ENCODE measurements at places on chromosomes 1 and 21.

DNA sequence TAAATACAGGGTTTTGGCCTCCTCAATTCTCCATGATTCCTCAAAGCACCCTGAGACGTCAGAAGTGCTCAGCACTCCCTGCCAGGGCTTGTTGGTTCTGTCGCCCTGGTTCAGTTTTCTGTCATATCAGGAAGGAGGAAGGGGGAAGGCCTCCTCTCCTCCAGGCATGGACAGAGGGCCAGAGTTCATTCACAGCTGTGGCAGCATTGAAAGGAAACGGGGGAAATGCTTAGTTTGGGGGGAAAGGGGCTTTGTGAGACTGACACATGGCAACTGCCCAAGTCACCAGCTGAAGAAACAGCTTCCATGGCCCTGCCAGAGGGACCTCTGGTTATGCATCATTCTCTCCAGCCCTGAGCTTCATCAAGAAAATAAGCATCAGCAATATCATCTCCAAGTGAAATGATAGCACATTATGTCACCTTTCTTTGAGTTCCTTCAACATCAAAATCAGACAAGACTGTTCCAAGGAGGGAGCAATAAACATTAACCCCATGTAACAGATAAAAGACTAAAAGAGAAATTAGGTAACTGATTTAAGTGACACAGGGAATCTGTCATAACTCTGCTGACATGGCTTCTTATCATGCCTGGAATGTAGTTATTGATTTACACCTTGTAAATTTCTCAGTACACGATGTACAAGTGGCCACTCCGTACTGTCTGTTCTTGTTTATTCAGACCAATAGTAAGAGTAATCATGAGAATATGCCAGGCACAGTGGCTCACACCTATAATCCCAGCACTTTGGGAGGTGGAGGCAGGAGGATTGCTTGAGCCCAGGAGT, 103.2 kb upstream of the SLC25A33 start:
- DNase-seq = no peak

DNA sequence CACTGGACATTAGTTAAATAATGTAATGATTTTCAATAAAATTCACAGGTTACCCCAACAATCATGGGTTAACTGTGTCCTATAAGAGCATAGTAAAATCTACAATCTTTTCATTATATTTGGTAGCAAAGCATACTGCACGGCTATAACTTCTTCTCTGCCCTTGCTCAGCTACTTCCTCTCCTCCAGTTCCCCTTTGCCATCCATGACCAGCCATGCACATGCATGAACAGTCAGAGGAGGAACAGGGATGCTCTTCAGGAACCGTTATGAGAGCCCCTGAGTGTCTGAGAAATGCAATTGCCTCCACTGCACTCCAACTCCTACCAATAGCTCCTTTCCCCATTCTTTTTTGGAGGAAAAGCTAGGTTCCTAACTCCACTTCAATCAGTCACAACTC, 646.7 kb downstream of the LTN1 start:
- DNase-seq = no peak

DNA sequence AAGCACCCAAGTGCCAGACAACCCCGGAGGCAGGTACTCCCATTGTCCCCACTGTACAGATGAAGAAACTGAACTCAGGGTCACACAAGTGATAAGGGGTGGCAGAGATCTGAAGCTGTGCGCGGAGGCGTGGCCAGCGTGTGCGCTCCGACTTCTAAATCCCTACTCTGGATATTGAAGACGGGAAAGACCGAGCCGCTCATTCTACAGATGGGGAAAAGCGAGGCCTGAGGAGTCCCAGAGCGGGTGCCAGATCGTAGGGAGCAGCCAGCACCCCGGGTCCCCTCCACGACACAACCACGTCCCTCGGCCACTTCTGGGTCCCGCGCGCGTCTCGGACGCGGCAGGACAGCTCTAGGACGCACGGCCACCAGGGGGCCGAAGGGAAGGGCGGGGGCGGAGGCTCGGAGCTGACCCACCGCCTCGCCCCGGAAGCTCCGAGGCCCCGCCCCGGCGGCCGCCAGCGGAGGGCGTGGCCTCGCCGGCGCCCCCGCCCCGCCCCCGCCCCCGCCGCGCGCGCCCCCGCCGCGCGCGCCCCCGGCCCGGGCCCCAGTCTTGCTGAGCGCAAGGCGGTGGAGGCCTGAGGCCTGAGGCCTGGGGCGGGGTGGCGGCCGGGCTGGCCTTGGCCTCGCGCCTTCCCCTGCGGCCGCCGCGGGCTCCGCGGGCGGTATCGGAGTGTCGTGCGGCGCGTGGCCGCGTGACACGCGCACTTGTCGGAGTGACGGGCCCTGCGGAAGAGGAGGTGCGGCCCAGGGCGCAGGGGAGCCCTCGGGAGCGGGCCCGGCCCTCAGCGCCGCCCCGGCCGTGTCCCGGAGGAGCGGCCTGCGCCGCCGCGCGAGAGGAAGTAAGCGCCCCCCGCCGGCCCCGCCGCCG, at the start of gene H6PD:
Gene H6PD, plus strand, starts transcription at position 552 of the 873 bp plus-strand sequence. CDS start 10,161 bp downstream, outside the sequence.
- DNase-seq = peak; percentile 71

GRCh38 chr1:22609291-22609690, 27.1 kb upstream of the C1QA start:
- no peak for DNase-seq

DNA sequence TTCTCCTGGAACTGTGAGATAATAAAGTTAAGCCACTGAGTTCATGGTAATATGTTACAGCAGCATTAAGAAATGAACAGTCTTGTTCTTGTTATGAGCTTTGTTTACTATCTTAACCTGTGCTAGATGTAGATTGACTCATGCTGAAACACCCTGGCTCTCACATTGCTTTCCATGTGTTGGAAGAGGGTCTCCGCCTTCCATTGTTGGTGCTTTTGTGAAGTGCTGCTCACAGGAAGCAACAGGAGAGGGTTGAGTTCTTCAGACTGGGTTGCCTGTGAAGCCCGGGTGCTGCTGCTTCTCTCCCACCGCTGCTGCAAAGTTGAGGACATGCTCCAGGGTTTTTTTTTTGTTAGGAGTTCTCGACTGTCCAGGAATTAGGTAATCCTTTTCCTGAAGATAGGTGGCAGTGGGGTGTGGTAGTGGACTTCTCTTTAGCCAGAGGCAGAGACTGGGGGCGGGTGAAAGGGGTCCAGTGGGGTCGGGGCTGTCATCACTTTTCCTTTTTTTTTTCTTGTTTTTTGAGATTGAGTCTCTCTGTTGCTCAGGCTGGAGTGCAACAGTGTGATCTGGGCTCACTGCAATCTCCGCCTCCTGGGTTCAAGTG, 28.7 kb upstream of the HMGN1 start:
- DNase-seq = no peak

DNA sequence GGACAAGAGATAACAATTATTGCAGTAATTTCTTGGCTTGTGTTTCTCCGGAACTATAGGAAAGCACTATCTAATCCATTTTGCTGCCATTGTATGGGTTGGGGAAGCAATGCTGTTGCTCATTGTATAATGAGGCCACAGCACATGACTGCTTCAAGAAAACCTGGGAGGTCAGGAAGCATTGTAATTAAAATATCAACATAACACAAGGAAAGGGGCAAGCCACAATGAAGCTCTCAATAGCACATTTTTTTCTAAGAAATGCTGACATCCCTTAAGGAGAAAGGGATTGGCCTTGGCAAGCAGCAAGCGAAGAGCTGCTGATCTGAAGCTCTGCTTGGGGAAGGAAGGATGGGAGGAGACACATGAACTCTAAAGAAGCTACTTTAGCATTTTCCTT, 44.0 kb downstream of the PLPP3 start:
- DNase-seq = no peak

DNA sequence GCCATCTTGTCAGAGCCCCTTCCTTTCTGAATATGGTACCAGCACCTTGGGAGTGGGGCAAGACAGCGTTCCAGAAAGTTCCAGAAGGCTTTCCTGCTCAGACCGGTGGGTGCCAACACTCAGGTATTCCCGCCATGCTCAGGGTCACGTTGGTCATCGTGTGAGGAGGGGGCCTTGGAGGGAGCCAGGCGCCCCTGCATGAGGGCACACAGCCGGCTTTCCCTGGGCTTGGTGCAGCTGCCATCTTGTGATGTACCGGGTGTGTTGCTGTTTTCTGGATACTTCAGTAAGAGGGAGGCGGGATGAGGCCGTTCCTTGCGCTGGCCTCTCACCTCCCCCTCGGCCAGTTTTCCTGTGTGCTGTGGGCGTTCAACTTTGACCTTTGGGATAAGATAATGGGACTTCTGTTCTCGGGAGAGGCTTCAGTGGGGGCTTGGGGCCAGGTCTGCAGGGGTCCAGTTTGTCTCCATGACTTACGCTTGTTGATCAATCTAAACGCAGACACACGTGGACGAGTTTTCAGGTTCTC, 69.7 kb downstream of the PRDM16 start:
- no peak for DNase-seq

DNA sequence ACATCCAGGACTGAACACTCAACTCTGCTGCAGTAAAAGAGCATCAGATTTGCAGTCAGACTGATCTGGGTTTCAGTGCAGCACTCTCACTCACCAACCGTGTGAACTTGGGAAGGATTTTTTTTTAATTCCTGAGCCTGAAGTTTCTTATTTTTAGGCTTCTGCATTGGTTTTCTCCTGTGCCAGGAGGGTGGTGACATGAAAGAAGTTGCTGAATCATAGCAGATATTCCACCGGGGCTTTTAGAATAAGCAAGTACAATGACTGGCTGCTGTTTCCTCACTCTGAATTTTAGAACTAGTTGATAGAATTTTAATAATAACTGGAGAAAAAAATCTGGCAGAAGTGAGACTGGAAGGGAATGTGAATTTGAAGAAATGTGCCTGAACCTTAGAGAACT, 11.6 kb downstream of the ADAM30 start:
- no peak for DNase-seq

DNA sequence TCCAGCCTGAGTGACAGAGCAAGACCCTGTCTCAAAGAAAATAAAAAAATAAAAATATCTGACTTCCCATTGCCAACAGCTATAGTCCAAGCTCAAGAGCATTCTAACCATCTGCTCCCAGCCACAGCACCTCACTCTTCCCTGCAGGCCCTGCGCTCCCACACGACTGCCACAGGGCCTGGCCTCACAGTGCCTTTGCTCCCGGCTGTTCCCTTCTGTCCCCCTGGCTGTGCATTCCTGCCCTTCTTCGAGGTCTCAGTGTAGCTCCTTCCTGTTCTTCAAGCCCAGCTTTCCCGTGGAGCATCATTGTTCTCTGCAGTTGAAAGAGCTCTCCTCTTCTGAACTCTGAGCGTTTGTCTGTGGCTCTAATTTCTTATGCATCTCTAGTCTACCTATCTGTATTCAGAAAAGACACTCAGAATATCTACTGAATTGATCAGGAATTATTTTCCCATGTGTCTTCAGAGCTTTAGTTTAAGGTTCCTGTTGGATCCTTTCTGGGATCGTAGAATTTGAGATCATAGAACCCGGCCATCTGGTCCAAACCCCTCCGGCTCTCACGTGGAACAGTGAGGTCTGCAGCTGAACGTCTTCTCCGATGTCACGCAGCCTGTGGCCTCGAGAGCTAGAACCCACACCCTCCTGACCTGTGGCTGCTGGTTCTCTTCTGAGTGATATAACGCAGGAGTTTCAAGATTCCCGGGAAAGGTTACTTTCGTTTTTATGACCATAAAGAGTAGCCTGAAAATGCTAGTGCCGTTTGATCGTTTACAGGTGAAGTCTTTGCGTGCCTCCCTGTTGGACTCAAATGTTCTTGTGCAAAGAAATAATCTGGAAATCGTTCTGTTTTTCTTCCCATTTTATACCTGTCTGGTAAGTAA, 54.4 kb downstream of the DOP1B start:
- DNase-seq = no peak

DNA sequence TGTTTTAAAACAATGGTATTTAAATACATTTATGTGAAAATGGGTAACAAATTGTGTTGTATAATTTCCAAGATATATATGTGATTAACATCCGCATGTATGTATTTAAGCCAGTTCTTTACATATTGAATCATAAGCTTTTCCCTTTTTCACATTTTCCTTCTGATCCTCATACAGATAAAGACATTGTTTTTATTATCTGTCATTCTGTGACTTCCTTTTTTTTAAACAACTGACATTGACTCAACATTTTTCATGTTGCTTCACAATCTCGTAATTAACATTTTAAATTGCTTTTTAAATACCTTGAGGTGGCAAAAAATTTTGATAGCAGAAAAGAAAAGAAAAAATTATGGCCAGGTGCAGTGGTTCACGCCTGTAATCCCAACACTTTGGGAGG, 1.4 kb downstream of the STXBP3 start:
- no peak for DNase-seq

DNA sequence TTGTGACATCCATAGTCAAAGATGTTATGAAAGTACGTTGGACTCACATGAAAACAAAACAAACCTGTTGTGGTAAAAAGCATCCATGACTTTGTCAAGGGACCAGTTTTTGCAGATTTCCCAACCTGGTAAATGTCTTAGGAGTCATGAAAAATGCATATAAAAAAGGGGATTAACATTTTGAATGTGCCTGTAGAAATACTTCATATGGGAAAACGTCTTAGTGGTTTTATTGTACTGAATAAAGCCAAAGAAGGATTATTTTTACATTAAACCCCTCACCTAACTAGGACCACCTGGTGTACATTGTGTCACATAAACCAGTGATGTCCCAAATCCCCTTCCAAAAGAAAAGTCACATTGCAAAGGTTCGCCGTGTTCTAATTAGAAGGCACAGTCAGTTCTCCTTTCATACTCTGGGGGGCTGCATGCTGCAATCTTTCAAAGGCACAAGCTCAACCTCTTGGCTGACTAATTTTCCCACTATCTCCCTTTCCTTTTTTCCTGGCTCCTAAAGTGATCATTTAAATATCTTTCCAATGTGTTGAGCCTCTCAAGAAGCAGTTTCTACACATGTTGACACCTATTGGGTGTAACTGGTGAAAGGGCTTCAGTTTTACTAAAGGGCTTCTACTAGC, 119.8 kb upstream of the SPAG17 start:
- no peak for DNase-seq

GRCh38 chr1:205441716-205442050, 14.2 kb downstream of the BLACAT1 start:
- DNase-seq = no peak

GRCh38 chr1:208202333-208202995, 41.7 kb downstream of the PLXNA2 start:
- DNase-seq = no peak

DNA sequence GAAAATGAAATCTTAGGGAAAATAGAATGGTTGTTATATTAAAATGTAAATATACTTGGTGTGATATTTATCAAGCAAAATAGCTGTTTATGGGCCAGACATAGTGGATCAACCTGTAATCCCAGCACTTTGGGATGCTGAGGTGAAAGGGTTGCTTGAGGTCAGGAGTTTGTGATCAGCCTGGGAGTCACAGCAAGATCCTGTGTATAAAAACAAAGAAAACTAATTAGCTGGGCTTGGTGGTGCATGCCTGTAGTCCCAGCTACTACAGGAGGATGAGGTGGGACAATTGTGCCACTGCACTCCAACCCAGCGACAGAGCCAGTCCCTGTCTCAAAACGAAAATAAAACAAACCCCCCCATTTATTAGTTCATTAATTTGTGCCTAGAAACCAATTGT, 21.6 kb upstream of the CFHR1 start:
- no peak for DNase-seq
